ENCODE measurements at places on chromosomes 3 and 15.

DNA sequence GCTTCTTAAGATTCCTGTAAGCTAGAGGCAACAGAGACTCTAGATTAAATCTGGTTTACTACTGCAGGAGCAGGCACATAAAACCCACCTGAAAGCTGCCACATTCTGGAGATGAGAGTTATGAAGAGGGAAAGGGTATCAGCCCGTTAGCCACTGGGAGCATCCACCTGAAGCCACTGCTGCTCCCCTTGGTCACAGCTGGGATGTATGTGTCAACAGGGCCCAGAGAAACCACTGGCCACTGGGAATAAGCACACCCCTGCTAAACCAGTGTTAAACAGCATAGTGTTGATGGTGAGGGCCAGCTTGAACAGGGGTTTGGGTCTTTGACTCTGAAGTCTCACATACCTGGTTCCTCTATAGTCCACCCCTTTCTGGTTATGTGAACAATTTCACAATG is 10.9 kb downstream of the SLCO2A1 start:
- H3K4me1 ChIP-seq, result no peaks in the 10 kb centered on the region
- no peak for DNase-seq
- H3K36me3 ChIP-seq, result no peaks in the 10 kb centered on the region
- H3K27me3 ChIP-seq, result no peaks in the 10 kb centered on the region
- H3K4me3 ChIP-seq, result no peak overlapping the region

- DNase-seq, result no peak
- H3K36me3 ChIP-seq, result no peaks in the 10 kb centered on the region
- no peaks in the 10 kb centered on the region for H3K27me3 ChIP-seq
- H3K4me1 ChIP-seq, result no peaks in the 10 kb centered on the region
These were observed 124.6 kb downstream of the TMEM108 start for GRCh38 chr3:133162670-133163305.

DNA sequence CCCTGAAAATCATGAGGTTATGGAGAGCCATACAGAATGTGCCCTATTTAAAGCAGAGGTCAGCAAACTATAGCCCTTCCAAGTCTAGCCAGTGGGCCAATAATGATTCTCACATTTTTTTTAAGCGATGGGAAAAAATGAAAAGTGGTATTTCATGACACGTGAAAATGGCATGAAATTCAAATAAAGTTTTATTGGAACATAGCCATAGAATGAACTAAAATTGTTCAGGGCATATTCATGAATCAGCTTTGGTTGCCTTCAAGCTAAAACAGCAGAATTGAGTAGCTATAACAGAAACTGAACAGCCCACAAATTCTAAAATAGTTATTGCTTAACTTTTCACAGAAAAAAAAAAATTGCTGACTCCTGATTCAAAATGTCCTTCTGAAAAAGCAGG is 104.5 kb downstream of the TFG start:
- no peak for DNase-seq
- H3K4me3 ChIP-seq, result no peak overlapping the region
- H3K27me3 ChIP-seq, result peaks cover 4% of the 10 kb centered on the region
- H3K36me3 ChIP-seq, result no peaks in the 10 kb centered on the region
- H3K27ac ChIP-seq, result no peak overlapping the region

- no peaks in the 10 kb centered on the region for H3K36me3 ChIP-seq
- H3K27ac ChIP-seq, result no peak overlapping the region
- no peak for DNase-seq
- no peaks in the 10 kb centered on the region for H3K27me3 ChIP-seq
These were observed 24.4 kb downstream of the ADCY5 start for GRCh38 chr3:123424321-123424998.

- no peak overlapping the region for H3K27ac ChIP-seq
- H3K36me3 ChIP-seq, result no peaks in the 10 kb centered on the region
- H3K4me3 ChIP-seq, result peak overlapping the region; percentile 70
- H3K4me1 ChIP-seq, result peaks cover 50% of the 10 kb centered on the region
- DNase-seq, result peak; percentile 24
- no peaks in the 10 kb centered on the region for H3K27me3 ChIP-seq
These were observed 423 bp downstream of the TKT start for GRCh38 chr3:53255423-53255774.

- no peaks in the 10 kb centered on the region for H3K36me3 ChIP-seq
- peaks cover 6% of the 10 kb centered on the region for H3K4me1 ChIP-seq
- H3K27me3 ChIP-seq, result no peaks in the 10 kb centered on the region
- no peak overlapping the region for H3K27ac ChIP-seq
- no peak overlapping the region for H3K4me3 ChIP-seq
These were observed 143.7 kb downstream of the SLCO3A1 start for GRCh38 chr15:91997163-91997562.

- no peaks in the 10 kb centered on the region for H3K27me3 ChIP-seq
- H3K4me1 ChIP-seq, result no peaks in the 10 kb centered on the region
- H3K36me3 ChIP-seq, result peaks cover 14% of the 10 kb centered on the region
- no peak for DNase-seq
These were observed 15.0 kb downstream of the LZTFL1 start for GRCh38 chr3:45826908-45827307.

GRCh38 chr3:8313560-8314267 is 187.9 kb upstream of the LMCD1 start:
- no peak overlapping the region for H3K27ac ChIP-seq
- no peaks in the 10 kb centered on the region for H3K27me3 ChIP-seq
- H3K36me3 ChIP-seq, result no peaks in the 10 kb centered on the region
- no peak for DNase-seq
- no peaks in the 10 kb centered on the region for H3K4me1 ChIP-seq

DNA sequence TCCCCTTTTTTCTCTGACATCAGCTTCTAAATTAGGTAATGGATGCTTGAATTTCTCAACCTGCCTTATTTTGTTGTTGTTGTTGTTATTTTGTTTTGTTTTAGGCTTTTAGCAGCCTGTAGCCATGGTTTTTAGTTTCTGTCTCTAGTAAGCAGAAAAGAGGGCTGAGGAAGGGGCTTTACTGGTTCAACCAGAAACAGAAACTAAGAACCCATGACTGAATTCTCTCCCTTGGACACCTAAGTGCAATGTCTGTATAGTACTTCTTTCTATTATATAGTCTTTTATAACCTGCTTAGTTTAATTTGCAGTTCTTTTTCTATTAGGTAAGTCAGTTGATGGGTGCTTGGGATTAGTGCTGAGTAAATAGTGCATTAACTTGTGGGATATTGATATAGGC is 129.0 kb downstream of the BBX start:
- DNase-seq, result no peak
- no peaks in the 10 kb centered on the region for H3K36me3 ChIP-seq
- H3K27ac ChIP-seq, result no peak overlapping the region
- H3K27me3 ChIP-seq, result no peaks in the 10 kb centered on the region
- no peaks in the 10 kb centered on the region for H3K4me1 ChIP-seq

- no peak overlapping the region for H3K27ac ChIP-seq
- DNase-seq, result no peak
- H3K4me3 ChIP-seq, result no peak overlapping the region
- H3K36me3 ChIP-seq, result no peaks in the 10 kb centered on the region
- no peaks in the 10 kb centered on the region for H3K4me1 ChIP-seq
These were observed 248.0 kb upstream of the P2RY1 start for GRCh38 chr3:152586974-152587373.

DNA sequence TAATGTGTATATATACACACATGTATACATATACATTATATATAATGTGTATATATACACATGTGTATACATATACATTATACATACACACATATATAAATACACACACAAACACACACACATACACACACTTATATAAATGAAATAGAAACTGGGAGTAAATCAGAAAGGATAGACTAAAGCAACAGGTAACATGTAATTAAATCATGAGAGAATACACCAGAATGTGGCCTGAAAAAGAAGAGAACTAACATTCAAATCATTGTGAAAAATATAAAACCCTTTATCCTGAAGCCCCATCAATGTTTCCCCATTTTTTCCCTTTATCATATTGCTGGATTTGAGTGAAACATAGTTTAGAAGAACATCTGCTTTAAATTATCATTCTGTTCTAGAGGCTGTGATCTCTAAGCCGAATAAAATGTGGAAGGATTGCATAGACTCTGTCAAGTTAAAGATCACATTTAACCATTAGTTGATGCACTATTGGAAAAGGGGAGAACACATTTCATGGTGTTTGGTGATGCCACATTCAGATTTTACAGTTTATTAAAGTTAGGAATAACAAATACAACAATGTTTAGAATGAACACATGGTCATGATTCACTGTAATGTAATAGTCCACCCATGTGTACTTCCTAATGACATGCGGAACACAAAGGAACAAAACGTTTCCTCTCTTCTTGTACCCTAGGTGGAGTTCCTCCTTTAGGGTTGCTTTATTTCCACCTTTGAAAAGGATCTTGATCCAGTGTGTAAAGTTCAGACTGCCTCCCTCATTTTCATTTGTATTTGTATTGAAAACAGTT is 12.5 kb upstream of the THRB start:
- no peak for DNase-seq
- no peaks in the 10 kb centered on the region for H3K36me3 ChIP-seq
- H3K27me3 ChIP-seq, result no peaks in the 10 kb centered on the region
- H3K27ac ChIP-seq, result no peak overlapping the region
- no peak overlapping the region for H3K4me3 ChIP-seq

GRCh38 chr3:18444595-18445400 is 19.7 kb upstream of the SATB1 start:
- H3K4me3 ChIP-seq, result peak overlapping the region; percentile 80
- no peaks in the 10 kb centered on the region for H3K27me3 ChIP-seq
- H3K4me1 ChIP-seq, result peaks cover 24% of the 10 kb centered on the region

DNA sequence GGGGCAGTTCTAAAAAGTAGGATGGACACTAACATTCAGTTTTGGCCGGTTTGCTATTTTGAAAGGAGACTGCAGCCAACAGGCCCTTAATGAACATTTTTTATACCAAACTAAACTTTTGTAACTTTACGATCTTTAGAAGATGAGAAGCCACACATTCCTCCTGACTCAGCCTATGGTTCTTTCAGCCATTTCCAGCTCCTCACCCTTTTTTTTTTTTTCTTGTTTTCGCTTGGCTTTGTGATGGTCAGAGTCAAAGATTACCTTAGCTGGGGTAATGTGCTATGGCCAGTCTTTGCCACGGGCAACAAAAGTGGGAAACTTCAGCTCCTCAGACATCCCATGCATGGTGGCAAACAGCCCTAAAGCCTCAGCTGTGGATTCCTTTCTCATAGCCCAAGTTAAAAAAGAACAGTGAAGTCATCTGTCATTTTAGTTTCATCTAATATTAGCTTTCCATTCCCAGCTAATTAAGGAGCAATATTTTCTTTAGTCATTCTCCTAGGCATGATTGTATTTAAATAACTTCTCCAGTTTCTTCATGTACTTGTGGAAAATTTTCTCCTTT is 368.7 kb downstream of the MFSD1 start:
- DNase-seq, result no peak
- H3K4me1 ChIP-seq, result no peaks in the 10 kb centered on the region
- no peak overlapping the region for H3K4me3 ChIP-seq

GRCh38 chr3:187931101-187931500 is 185.8 kb upstream of the BCL6 start:
- H3K36me3 ChIP-seq, result no peaks in the 10 kb centered on the region
- H3K27ac ChIP-seq, result no peak overlapping the region
- peaks cover 17% of the 10 kb centered on the region for H3K4me1 ChIP-seq
- H3K27me3 ChIP-seq, result no peaks in the 10 kb centered on the region

DNA sequence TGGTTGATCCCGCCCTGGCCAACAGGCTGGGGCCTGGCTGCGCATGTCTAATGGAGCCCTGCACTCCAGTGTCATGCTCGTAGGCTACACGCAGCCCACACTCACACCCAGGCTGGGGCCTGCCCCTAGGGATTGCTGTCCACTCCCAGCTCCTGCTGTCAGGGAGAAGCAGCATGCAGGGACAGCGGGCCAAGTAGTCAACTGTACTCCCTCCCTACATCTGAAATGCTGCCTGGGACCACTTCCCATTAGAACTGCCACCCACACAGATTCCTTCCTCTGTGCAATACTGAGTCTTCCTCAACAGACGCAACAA is 16.1 kb downstream of the ALS2CL start:
- no peaks in the 10 kb centered on the region for H3K27me3 ChIP-seq
- no peaks in the 10 kb centered on the region for H3K4me1 ChIP-seq
- H3K27ac ChIP-seq, result no peak overlapping the region

DNA sequence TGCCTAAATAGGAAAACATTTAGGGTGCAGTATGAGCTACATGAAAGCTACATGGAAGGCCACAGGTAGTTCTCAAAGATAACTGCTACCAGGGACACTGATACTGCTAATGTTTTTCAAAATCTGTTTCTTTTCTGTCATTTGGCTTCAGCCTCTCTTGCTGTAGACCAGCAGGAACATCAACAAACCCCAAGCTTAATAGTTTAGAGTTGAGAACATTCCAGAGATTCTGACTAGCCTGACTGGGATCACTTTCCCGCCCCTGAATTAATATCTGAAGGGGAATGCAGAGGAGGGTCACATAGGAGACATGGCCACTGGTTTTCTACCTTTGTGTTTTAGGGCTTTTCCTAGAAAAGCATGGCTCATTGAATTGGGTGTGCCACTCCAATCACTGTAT is 16.9 kb upstream of the C3orf38 start:
- no peak for DNase-seq
- no peak overlapping the region for H3K27ac ChIP-seq
- no peaks in the 10 kb centered on the region for H3K4me1 ChIP-seq
- H3K36me3 ChIP-seq, result peaks cover 39% of the 10 kb centered on the region
- no peak overlapping the region for H3K4me3 ChIP-seq

GRCh38 chr15:58258501-58259292 is 120.5 kb downstream of the AQP9 start:
- H3K4me3 ChIP-seq, result no peak overlapping the region
- DNase-seq, result no peak
- H3K27ac ChIP-seq, result no peak overlapping the region
